NCI-H345 (cell line): ENCODE measurements at places on chromosomes 5 and 9.
A peak's percentile ranks its signal among the peaks of the same experiment; 100 is the strongest.

DNA sequence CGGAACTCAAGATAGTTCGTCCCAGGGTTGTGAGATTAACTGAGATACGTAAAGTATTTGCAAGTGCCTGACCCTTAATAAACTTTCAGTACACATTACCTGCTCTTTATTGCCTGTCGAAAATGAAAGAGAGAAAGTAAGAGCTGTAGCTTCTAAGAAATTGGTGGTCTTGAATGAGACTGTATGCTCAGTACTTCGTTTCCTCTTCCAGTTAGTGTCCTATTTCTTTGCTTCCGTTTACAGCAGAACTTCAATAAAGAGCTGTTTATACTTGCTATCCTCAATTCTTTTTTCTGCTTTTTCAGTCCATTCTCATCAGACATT lies 534 bp downstream of the SRFBP1 start:
- no peak for DNase-seq

- DNase-seq, result no peak
Observed at GRCh38 chr5:56734091-56734694, 81.2 kb upstream of the MAP3K1 start.

- no peak for DNase-seq
Observed at GRCh38 chr5:135203019-135203418, 169.0 kb upstream of the PITX1 start.

- DNase-seq, result no peak
Observed at GRCh38 chr5:38534156-38534453, 22.3 kb downstream of the LIFR start.

DNA sequence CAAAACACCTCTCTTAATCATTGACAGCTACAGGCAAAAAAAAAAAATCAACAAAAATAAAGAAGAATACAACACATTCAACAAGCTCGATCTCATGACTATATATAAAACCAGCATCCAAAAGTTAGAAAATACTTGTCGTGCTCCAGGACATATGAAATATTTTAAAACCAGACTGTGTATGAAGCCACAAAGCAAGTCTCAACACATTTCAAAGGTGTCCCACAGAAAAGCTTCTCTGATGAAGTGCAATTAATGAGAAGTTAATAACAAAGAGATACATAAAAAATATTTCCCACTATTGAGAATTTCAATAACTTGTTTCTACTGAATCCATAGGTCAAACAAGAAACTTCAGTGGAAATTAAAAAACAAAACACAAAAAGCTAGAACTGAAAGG lies 178.7 kb downstream of the PLK2 start:
- no peak for DNase-seq

- no peak for DNase-seq
Observed at GRCh38 chr5:72157625-72157962, 50.3 kb downstream of the MAP1B start.

GRCh38 chr5:127426661-127427060 lies 90.8 kb upstream of the PRRC1 start:
- DNase-seq, result no peak

DNA sequence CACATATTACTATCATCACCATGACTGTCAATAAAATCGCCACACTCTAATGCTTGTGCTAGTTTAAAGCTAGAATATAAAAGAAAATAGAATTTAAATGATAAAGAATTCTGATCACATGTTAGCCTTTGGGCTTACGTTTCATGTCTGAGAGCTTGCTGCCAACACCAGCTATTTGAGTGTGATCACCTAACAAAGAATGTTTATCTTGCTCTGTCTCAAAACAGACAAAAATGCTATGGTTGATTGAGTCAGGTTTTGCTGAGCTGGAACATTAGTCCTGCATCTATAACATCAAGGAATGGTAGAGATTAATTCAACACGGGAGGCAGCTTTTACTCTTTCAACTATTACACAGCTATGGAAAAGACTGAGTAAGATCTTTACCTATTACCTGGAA lies 50.7 kb downstream of the MSX2 start:
- peak; percentile 12 for DNase-seq

DNA sequence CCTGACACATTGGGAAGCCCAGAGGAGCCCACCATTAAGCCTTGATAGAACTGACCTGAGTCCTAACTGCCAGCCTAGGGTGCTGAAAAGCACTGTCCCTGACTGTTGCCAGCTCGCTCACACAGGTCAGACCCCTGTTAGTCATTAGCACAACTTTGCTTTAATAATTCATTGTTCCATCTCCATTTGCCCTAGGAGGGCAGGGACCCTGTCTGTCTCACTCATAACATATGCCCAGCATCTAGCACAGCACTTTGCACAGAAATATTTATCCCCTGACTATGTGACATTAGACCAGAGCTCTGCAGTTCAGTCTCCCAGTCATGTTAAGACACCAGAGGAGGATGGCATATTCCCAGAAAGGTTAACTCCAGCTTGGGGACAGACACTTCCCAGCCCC lies 61.8 kb upstream of the STXBP1 start:
- no peak for DNase-seq

GRCh38 chr5:15946026-15946425 lies 233.6 kb downstream of the MARCHF11 start:
- DNase-seq, result no peak

DNA sequence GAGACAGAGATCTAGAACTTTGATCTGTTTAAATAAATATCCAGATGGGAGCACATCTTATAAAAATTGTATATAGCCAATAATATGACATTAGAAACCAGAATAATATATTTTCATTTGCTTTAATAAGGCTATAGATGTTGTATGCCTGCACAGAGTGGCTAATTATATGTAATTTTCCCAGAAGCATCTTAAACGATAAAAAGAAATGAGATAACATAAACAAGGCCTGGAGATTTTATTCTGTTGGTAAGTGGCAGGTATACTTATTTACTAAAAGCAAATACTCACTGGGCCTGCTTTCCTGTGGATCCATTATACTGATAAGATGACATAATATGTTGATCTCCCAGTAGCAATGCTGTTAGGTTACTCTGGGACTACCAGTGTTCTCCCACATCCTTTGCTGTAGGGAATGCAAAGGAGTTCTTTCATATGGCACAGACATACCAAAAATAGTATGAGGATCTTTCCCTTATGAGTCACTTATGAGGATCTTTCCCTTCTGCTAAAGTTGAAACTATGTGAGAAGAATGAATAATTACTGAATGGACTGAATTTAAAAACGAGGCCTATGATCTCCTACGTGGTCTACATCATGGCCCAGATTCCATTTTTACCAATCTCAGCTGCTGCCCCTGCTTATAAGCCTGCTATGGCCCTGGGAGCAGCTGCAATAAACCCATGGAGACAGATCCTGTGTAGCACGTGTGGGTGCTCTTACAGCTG lies 112.1 kb downstream of the NUDT12 start:
- no peak for DNase-seq
